Activated T-helper 1 cell treated with anti-CD3 and anti-CD28 coated beads, Interleukin-12 subunit alpha, Interleukin-12 subunit beta, Interleukin-2, Interleukin-4 antibody, amounts not matched to agents 30 ng/mL and 10 ng/mL and 1 ng/mL, durations not matched to agents 14 hours and 24 hours and 36 hours (primary cell): ENCODE measurements at places on chromosomes 2 and 18. TPM values are rescaled to one million over a fixed set of nuclear protein-coding genes. Genes with fewer than 3 reads are reported as not detected.

DNA sequence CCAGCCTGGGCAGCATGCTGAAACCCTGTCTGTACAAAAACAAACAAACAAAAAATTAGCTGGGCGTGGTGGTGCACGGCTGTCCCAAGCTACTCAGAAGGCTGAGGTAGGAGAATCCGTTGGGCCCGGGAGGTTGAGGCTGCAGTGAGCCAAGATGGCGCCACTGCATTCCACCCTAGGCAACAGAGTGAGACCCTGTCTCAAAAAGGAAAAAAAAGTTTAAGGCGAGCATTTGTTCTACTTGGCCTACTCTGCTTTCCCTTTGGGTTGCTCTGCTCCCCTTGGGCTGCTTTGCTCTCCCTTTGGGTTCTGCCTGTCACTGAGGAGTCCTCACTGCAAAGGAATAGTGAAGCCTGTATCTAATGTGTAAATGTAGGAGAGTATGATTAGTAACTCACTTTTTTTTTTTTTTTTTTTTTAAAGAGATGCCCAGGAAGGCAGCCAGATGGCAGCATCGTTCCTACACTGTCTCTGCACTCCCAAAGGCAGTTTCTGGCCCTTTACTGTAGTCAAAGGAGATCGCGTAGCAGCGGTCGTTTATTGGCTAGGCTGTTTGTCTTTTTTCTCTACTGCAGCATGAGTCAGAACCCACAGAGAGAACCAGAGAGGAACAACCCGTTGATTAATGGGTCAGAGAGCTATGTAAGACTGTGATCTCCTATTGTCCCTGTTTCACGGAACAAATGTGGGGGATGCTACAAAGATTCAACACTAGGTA, 118.3 kb upstream of the CWC22 start:
- no peak overlapping the region for H3K27ac ChIP-seq
- H3K36me3 ChIP-seq, result no peaks in the 10 kb centered on the region
- no peak overlapping the region for H3K4me3 ChIP-seq
- H3K27me3 ChIP-seq, result peaks cover 11% of the 10 kb centered on the region
- DNase-seq, result peak; percentile 6

DNA sequence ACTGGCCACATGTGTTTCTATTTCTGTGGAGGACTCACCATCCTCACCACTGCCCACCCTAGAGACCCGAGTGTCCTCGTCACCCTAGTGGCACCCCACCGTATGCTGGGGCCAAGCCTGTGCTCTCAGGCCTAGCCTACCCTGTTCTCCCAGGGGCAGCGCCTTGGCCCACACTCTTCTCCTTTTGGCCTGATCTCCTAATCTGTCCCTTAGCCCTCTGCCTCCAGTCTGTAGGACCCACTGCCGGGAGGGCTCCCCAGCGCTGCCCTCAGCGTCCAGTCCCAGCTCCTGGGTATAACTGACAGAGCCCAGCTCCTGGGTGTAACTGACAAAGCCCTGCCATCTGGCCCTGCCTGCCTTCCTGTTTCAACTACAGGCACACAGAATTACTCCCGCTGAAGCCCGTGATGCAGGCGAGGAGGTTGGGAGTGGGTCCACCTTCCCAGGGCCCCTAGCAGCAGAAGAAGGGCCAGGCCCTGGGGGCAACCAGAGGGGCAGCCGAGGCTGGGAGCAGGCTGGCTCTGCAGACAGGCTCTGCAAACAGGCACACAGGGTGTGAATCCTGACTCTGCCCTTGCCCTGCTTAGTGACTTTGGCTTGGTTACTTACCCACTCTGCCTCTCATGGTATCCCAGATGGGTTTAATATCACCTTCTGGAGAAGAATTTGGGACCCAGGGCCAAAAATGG, 25.6 kb upstream of the PTMA start:
- H3K4me3 ChIP-seq, result peak overlapping the region; percentile 59
- H3K4me1 ChIP-seq, result peaks cover 3% of the 10 kb centered on the region
- H3K36me3 ChIP-seq, result peaks cover 2% of the 10 kb centered on the region

DNA sequence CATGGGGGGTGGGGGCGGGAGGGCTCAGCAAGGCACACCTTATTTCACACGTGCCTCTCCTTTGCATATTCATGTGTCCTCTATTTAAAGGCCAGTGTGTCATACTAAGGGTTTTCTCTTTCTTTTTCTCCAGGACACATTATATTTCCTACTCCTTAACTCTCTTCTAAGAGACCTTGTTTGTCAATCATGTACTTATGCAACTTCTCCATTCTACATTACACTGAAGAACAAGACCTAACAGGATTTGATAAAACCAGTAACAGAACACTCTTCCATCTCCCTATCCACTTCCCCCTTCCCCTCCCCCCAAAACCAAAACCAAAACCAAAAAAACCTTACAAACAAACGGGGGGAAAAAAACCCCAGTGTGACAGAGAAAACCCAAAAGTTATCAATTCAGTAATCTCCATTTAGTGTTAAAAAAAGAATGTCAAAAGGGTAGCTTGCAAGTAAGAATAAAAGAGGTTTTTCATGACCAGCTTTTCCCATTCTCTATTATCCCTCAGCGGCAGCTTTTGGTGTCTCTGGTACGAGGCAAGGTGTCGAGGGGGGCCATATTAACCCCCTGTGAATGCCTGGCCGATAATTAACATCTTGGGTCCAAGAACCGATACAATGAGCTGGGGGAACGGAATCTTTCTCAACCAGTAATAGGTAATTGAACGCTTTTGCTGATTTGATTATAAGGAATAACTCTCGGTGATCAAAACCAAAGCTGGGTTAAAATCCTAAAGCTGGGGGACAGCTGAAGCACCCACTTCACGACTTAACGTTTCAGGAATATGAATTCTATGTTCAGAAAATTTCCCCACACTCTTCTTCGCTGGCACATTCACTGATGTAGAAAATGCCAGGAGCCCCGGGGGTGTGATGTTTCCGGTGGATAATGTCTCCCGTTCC, 191.0 kb upstream of the TCF4 start:
- peaks cover 10% of the 10 kb centered on the region for H3K4me1 ChIP-seq
- DNase-seq, result no peak
- no peaks in the 10 kb centered on the region for H3K36me3 ChIP-seq
- H3K4me3 ChIP-seq, result peak overlapping the region; percentile 37
- H3K27ac ChIP-seq, result no peak overlapping the region

GRCh38 chr2:131016826-131017741, 76.2 kb downstream of the FAM168B start:
- H3K4me1 ChIP-seq, result no peaks in the 10 kb centered on the region
- no peak overlapping the region for H3K27ac ChIP-seq
- no peak for DNase-seq
- H3K36me3 ChIP-seq, result no peaks in the 10 kb centered on the region
- peaks cover 10% of the 10 kb centered on the region for H3K27me3 ChIP-seq

DNA sequence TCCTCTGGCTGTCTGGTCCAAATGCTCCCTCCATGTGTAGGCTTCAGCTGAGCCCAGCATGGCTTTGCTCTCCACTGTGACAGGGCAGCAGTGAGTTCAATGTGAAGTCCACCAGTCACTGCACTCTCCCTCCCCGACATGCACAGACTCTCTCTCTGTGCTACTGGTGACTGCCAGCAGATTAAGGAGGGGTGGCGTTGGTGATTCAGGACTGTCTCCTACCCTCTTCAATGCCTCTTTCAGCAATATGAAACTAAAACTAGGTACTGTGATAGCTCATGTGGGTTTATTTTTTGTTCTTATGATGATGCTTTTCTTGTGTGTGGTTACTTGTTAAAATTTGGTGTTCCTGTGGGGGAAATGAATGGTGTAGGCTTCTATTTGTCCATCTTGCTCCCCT, 201.0 kb upstream of the RBMS1 start:
- peaks cover 5% of the 10 kb centered on the region for H3K27me3 ChIP-seq
- no peak overlapping the region for H3K27ac ChIP-seq
- no peak overlapping the region for H3K4me3 ChIP-seq
- no peak for DNase-seq
- H3K4me1 ChIP-seq, result no peaks in the 10 kb centered on the region

- no peaks in the 10 kb centered on the region for H3K36me3 ChIP-seq
- H3K4me1 ChIP-seq, result peaks cover 18% of the 10 kb centered on the region
- H3K4me3 ChIP-seq, result peak overlapping the region; percentile 22
- peak overlapping the region; percentile 61 for H3K27ac ChIP-seq
- no peak for DNase-seq
- peaks cover 68% of the 10 kb centered on the region for H3K27me3 ChIP-seq
Observed at GRCh38 chr2:72916743-72917137, 579 bp upstream of the EMX1 start.

DNA sequence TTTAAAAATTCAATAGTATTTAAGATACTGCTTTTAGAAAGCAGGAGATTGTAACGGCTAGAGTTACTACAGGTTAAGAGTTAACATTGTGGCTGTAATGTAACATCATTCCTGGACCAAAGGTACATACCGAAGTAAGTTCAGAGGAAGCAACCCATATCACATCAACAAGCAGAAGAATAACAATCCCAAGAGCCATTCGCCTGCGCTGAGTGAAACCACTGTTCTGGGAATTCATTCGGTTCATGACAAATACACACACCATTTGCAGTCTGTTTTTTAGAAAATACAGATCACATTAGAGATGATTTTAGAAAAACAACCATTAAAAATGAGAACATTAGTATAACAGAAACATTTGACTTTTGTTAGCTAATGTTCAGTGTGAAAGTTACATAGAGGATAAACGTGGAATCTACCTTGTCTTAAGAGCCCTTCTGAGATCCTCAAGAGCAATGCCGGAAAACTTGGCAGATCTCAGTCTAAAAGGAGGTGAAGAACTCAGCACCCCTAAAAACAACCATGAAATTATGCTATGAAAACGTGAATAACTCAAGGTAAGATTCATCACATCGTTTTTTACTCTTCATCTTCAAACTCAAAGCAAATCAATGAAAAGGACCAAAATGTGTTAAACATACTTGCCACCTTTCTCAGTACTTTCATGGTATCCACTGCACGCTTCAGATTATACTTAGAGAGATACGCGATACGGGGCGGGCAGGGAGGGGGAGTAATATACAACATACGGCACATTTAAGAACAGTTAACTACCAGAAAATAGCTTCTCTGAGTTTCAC, 1.2 kb downstream of the SLC35F5 start:
- H3K36me3 ChIP-seq, result peaks cover 20% of the 10 kb centered on the region
- peak overlapping the region; percentile 91 for H3K4me3 ChIP-seq
- peak overlapping the region; percentile 85 for H3K27ac ChIP-seq
- no peaks in the 10 kb centered on the region for H3K27me3 ChIP-seq
- no peak for DNase-seq

GRCh38 chr2:36403675-36404230, 48.2 kb downstream of the CRIM1 start:
- H3K27ac ChIP-seq, result no peak overlapping the region
- no peak overlapping the region for H3K4me3 ChIP-seq
- no peaks in the 10 kb centered on the region for H3K36me3 ChIP-seq
- H3K27me3 ChIP-seq, result peaks cover 5% of the 10 kb centered on the region
- no peak for DNase-seq
- H3K4me1 ChIP-seq, result no peaks in the 10 kb centered on the region

- no peak overlapping the region for H3K4me3 ChIP-seq
- peaks cover 9% of the 10 kb centered on the region for H3K27me3 ChIP-seq
- no peak overlapping the region for H3K27ac ChIP-seq
- no peaks in the 10 kb centered on the region for H3K4me1 ChIP-seq
- no peak for DNase-seq
- no peaks in the 10 kb centered on the region for H3K36me3 ChIP-seq
Observed at GRCh38 chr2:69131983-69132675, 119.2 kb downstream of the ANTXR1 start.

GRCh38 chr2:145961846-145962245, 1441.9 kb upstream of the ZEB2 start:
- DNase-seq, result no peak
- no peaks in the 10 kb centered on the region for H3K4me1 ChIP-seq
- H3K27ac ChIP-seq, result no peak overlapping the region
- no peak overlapping the region for H3K4me3 ChIP-seq
- H3K27me3 ChIP-seq, result no peaks in the 10 kb centered on the region

RAX gene
- not detected in 2 replicates for total RNA-seq

ERFE gene
- total RNA-seq, result 0.20 TPM in 1 of 2 replicates, not detected in the other

WBP1 gene
- total RNA-seq, result 32.6 and 35.3 TPM in 2 replicates
